ENCODE measurements at places on chromosomes 16 and 17. TPM values are rescaled to one million over a fixed set of nuclear protein-coding genes. Genes with fewer than 3 reads are reported as not detected.

The ARSG gene
- 2.9 TPM for total RNA-seq

The ITGB4 gene
- 17.8 TPM for total RNA-seq

The NPIPB6 gene
- not detected for total RNA-seq

The TBC1D28 gene
- not detected for total RNA-seq

The CPHXL2 gene
- not detected for total RNA-seq

The TSPOAP1 gene
- 9.4 TPM for total RNA-seq

The DLX3 gene
- 0.04 TPM for total RNA-seq

The FASN gene
- 249 TPM for total RNA-seq

The DRC7 gene
- total RNA-seq, result 0.04 TPM

The OR4D1 gene
- total RNA-seq, result not detected

The PLCG2 gene
- 17.3 TPM for total RNA-seq

The SMYD4 gene
- 7.8 TPM for total RNA-seq

The TNFRSF13B gene
- total RNA-seq, result not detected

The CUEDC1 gene
- 27.7 TPM for total RNA-seq
